Effector CD8-positive, alpha-beta T cell (primary cell): ENCODE measurements at places on chromosomes 6 and 20.

DNA sequence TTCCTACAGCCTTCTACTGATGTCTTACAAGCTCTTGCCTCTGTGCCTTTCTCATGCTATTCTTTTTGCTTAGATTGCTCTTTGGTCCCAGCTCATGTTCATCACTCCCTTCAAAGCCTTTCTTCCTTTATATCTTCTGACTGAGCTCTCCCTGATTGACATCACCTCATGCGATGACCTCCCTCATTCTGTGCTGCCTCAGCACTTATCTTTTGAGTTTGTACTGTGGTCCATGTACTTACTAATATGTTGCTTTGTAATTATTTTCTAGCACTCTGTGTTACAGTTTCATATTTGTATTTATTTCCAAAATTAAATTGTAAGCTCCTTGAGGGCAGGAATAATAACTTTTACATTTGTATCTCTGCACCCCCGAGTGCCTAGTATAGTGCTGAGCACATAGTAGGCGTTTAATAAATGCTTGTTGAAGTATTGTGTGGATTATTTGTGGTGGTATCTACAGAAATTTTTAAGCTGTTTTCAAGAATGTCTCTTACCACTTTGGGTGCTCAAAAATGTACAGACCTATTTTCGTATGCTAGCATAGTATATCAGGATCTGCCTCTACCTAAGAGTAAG, 17.4 kb downstream of the ZKSCAN8 start:
- DNase-seq: no peak

- no peak for DNase-seq
Observed at GRCh38 chr20:39309458-39309857, 347.3 kb downstream of the DHX35 start.

DNA sequence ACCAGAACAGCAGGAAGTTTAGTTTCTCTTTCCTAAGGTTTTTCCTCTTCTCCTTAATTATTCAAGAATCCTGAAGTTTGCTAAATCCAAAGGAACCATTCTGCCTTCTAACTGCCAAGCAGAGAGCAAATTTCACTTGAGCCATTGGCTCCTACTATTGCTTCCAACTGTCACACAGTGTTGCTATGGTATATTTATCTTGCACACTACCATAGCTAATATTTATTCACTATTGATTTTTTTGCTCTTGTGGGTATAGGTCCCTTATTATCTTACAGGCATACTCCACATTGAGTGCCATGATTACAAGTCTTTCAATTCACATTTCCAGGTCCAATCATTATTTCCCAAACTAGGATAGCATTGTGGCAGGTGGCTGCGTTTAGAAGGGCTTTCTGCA, 266.7 kb upstream of the FLRT3 start:
- no peak for DNase-seq

GRCh38 chr20:51451484-51451883, 91.0 kb downstream of the NFATC2 start:
- DNase-seq: no peak

DNA sequence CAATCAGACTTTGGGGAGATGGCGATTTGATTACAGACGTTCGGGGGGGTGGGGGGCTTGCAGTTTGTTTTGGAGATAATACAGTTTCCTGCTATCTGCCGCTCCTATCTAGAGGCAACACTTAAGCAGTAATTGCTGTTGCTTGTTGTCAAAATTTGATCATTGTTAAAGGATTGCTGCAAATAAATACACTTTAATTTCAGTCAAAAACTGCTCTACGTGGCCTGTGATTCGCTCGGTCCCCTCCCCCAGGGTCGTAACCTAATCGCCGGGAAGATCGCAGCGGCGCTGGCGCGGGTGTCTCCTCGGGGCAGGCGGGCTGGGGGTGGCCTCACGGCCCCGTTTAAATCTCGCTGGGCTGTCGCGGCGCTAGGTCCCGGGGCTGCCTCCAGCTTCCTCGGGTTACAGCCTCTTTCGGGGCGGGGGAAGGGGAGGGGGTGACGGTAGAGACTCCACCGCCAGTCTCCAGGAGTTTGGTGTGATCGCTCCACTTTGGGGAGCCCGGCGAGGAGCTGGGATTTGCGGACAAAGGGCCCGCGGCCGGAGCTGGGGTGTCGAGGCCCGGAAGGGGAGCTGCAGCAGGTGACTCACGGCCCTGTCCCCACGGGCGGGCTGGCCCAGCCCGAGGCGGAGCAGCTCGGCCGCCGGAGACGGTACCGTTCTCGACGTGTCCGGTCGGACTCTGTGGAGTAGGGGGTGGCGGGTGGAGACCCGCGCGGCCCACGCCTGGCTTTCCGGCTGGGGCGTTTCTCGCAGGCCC, 4.2 kb downstream of the FOXC1 start:
- no peak for DNase-seq

DNA sequence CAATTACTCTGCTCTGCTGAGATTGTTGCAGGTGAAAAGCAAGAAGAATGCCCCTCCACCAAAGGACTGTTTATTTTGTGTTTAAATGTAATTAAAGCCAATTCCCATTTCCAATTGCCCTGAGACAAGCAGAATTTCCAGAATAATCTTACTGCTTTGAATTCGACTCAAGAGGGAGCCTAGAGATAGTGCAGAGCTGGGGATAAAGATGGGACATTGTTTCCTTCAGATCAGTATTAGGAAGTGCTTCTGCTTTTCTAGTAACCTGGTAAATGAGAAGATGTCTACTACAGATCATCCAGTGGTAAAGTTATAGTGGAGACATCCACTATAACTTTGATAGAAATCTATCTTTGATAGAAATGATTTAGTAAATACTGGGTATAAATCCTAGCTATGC, 326.9 kb downstream of the UBE3D start:
- DNase-seq: no peak

DNA sequence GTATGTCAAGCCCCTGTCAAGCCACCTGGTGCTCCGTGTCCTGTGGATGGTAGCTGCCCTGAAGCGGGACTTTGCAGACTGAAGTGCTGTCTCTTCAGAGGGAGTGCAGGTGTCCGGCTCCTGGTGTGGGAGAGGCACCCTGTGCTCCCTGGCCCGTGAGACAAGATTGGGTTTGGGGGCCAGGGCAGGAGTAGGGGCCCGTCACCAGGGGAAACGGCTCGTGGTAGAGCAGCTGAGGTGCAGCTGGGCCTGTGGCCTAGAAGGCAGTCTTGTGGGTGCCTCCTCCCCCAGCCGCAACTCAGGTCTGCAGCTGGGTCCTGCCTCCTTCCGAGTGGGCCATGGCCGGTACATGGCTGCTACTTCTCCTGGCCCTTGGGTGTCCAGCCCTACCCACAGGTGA, at the start of gene PTCRA:
TSS of gene PTCRA (plus strand) at position 322 of the 400 bp plus-strand sequence. CDS start at position 339, 17 bp downstream.
- no peak for DNase-seq

GRCh38 chr6:29227235-29227634, 56.5 kb downstream of the OR2J2 start:
- no peak for DNase-seq

DNA sequence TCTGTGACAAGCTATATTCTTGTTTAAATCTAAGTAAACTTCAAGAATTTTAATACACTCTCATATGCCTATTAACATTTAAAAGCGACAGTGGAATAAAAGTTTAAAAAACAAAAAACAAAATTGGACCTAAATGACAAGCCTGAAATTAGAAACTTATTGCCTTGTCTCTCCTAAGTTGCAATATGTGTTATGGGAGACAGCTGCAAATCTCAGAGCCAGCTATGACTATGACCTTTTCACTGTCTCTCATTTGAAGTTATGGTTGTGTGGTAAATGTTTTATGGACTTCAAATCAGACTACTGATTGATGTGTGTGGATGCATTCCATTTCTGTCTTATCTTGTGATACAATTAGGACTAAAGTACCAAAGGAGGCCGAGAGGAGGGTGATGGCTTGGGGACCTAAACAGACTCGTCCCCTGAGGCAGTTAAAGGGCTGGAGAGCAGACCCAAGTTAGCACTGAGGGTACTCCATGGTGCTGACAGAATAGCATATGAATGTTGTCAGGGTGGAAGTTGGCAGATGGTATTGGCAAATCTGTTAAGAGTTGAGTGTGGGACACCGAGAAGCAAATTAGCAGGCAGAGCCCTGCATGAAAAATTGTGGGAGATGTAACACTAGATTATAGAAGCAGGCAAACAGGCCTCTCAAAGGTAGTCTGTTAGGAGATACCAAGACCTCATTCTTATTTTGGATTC, 930.1 kb upstream of the MAN1A1 start:
- DNase-seq: no peak

GRCh38 chr6:28235912-28236452, 10.9 kb downstream of the ZSCAN9 start:
- DNase-seq: no peak

GRCh38 chr20:63705232-63706026, 2.3 kb downstream of the ARFRP1 start:
- no peak for DNase-seq

DNA sequence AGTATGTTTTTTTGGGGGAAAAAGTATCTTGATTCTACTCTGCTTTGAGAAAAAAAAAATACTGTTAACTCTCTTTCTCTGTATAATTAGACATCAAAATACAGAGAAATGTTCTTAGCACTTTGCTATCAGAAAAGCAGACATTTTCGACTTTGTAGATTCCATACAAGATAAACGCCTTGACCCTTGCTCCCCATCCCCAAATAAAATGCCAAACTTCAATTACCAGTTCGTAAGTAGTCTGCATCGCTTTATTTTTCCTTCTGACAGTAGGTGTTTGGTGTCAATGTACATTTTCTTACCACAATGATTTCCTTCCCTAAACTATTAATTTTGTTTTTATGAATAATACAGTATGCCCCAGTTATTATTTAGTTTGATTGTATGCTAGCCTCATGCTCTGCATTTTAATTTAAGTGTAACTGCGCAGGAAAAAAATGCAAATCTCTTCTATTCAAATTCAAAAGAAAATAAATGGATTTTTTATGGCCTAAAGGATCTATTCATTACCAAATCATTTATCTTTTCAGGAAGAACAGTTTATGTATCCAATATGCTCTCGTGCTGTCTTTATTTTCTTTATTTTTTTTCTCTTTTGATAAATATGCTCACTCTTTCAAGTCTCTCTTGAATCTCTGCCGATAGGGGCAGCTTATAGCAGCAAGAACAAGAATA, 84.8 kb upstream of the ZNF217 start:
- no peak for DNase-seq

GRCh38 chr6:6729971-6730370, 141.5 kb downstream of the LY86 start:
- DNase-seq: no peak

- no peak for DNase-seq
Observed at GRCh38 chr6:168221497-168222079, 98.0 kb downstream of the DACT2 start.

- peak; percentile 9 for DNase-seq
Observed at GRCh38 chr20:49712996-49713752, 504 bp downstream of the B4GALT5 start.

- no peak for DNase-seq
Observed at GRCh38 chr6:150719099-150719766, 119.5 kb downstream of the PLEKHG1 start.

DNA sequence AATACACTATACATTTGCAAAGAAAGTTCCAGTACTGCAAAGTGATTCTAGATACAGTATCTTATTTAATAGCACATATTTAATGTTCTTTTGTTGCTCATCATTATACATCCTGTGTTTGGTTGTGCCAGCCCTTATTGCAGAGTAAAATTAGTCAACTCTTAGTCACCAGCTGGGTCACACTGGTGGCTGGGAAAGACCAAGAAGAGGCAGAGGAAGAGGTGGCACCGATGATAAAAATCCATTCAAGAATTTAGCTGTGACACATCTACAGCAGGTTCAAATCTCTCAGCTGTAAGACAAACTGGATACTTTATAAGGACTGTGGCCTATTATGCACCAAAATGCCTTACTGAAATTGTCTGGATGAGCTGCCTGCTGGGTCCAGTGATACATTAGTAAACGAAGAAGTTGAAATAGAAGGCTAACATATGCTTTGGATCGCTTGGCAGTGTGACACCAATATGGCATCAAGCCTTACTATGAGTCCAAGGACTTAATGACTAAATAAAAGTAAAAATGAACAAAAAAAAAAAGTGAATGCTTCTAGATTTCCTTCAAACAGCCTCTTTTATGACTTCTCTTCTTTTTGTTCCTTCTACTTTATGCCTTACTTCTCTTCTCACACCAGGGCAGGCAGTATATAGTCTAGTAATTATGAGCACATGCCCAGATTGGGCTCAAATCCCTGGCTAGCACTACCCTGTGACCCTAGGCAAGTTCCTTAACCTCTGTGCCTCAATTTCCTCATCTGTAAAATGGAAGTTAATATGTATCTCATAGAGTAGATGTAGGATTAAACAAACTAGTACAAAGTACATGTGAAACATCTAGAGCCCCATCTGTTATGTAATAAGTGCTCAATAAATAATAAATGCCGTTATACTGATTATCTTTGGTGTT, 29.4 kb upstream of the RNF8 start:
- no peak for DNase-seq

GRCh38 chr6:52176550-52176949, 9.6 kb upstream of the IL17A start:
- DNase-seq: no peak

- DNase-seq: no peak
Observed at GRCh38 chr20:38129893-38130609, 35.0 kb downstream of the TGM2 start.

DNA sequence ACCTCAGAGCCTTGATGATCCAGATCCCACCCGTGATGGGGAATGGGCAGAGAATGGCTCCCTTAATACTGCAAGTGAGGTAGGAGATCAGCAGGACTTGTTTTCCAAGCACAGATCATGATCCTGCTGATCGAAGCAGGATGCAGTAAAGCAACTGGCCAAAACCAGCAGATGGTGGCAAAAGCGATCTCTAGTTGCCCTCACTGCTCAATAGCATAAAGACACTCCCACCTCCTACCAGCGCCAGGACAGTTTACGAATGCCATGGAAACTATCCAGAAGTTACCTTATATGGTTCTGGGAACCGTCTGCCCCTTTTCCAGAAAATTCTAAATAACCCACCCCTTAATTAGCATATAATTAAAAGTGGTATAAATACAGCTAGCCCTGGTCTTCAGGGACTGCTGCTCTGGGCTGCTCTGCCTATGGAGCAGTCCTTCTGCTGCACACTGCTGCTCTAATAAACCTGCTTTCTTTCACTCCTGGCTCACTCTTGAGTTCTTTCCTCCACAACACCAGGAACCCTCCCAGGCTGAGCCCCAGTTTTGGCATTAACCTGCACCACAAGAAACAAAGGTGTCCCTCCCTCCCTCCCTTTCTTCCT, 415.8 kb downstream of the PREX1 start:
- no peak for DNase-seq

GRCh38 chr6:44072959-44073611, 54.2 kb downstream of the MRPL14 start:
- DNase-seq: no peak

GRCh38 chr20:25197183-25197869, 1.8 kb downstream of the ENTPD6 start:
- DNase-seq: no peak

- no peak for DNase-seq
Observed at GRCh38 chr6:43705996-43706395, 18.4 kb upstream of the MRPS18A start.

DNA sequence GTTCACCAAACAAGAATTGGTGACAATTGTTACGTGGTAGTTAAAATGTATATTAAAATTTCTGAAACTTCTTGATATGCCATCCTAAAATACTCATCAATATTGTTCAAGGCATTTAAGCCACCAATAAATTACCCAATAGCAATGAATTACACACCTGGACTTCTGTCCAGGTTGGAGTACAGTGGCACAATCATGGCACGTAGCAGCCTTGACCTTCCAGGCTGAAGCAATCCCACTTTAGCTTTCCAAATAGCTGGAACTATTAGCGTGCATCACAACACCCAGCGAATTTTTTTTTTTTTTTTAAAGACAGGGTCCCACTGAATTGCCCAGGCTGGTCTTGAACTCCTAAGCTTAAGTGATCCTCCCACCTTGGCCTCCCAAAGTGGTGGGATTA, 17.2 kb downstream of the SRPK1 start:
- no peak for DNase-seq

GRCh38 chr20:62709537-62709905, 885 bp downstream of the NTSR1 start:
- no peak for DNase-seq
